Aorta (tissue), 5 donors: ENCODE measurements at places on chromosomes 16 and 17.

- DNase-seq, result peak; percentile 81
These were observed at the start of gene NT5M for GRCh38 chr17:17303010-17303846. NT5M (plus strand) TSS chr17:17303373; CDS start chr17:17303551, 178 bp downstream.

- DNase-seq, result no peak
These were observed 75.1 kb downstream of the CYLD start for GRCh38 chr16:50816901-50817555.

- DNase-seq, result no peak
These were observed 1.5 kb upstream of the MTHFSD start for GRCh38 chr16:86556576-86556975.

DNA sequence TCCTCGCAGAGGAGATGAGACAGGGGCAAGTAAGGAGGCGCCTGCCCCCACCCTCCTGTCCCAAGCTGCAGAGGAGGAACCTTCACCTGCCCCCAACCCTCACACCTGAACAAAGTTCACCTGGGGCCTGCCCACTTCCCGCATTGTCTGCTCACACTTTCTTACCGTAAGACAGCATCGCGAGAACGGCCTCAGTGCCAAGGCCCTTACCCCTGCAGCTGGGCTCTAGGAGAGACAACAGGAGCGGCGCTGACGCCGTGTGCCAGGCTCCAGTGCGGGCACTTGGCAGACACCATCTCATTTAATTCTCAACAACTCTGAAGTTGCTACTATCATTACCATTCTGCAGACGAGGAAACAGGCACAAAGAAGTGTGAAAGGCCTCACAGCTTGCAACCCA lies 4.1 kb downstream of the NAT9 start:
- no peak for DNase-seq

- no peak for DNase-seq
These were observed 528.4 kb upstream of the TOM1L1 start for GRCh38 chr17:54372069-54372749.

GRCh38 chr17:75707079-75707571 lies 14.1 kb upstream of the ITGB4 start:
- DNase-seq, result no peak

DNA sequence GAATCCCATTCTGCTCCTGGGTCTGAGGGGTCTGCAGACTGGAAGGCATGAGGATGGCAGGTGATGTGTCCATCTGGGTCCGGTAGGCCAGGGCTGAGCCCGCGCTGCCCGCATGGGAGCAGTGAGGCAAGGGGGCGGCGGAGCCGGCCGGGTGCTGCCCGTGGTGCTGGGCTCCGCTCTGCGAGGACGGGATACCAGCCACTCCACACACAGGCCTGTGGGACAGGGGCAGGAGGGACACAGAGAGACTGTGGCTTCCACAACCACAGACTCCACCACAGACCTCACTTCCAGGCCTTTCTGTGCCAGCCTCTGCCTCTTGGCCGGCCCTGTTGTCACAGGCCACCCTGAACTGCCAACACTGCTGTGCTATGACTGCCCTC lies 25.4 kb downstream of the MAP1LC3B start:
- DNase-seq, result no peak

DNA sequence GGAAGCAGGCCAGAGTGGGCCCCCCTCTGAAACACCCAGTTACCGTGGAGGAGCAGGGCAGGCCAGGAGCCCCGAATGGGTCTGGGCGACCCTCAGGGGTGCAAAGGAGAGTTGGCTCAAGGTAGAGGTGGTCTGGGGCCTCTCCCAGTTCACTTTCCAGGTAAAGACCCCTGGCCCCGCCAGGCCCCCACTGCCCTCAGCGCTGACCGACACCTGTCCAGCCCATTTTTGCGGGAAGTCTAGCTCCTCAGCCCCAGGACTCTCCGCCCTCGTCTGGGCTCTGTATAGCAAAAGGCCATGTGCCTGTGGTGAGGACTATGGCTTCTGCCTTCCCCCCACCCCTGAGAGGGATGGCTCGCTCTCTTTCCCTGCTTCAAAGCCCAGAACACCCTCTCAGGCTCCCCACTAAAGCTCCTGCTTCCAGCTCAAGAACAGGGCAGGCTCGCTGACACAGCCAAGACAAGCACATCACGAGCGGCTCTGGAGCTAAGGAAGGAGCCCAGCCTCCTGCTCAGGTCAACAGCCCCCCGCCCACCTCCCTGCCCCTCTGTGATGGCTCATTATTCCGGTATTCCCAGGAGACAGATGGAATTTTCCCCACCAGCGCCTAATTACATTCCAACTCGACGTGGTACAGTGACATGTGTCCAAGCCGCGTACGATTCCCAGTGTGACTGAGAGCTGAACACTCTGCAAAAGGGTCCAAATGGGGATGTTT lies 59.4 kb downstream of the RTN4RL1 start:
- DNase-seq, result no peak

- peak; percentile 94 for DNase-seq
These were observed 28.6 kb upstream of the ITGA3 start for GRCh38 chr17:50027172-50027880.

DNA sequence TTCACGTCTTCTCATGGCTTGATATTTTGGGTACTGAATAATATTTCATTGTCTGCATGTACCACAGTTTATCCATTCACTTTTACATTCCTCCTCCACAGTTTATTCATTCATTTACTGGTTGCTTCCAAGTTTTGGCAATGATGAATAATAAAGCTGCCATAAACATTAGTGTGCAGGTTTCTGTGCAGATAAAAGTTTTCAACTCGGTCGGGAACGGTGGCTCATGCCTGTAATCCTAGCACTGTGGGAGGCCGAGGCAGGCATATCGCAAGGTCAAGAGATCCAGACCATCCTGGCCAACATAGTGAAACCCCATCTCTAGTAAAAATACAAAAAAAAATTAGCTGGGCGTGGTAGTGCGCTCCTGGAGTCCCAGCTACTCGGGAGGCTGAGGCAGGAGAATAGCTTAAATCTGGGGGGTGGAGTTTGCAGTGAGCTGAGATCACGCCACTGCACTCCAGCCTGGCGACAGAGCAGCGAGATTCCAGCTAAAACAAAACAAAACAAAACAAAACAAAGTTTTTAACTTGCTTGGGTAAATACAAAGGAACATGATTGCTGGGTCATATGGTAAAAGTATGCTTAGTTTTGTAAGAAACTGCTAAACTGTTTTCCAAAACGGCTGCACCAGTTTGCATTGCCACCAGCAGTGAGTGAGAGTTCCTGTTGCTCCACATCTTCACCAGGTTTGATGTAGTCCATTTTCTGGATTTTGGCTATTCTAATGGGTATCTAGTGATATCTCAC lies 89.5 kb downstream of the WWP2 start:
- DNase-seq, result no peak

GRCh38 chr17:28828294-28829040 lies 14.1 kb downstream of the FAM222B start:
- no peak for DNase-seq

DNA sequence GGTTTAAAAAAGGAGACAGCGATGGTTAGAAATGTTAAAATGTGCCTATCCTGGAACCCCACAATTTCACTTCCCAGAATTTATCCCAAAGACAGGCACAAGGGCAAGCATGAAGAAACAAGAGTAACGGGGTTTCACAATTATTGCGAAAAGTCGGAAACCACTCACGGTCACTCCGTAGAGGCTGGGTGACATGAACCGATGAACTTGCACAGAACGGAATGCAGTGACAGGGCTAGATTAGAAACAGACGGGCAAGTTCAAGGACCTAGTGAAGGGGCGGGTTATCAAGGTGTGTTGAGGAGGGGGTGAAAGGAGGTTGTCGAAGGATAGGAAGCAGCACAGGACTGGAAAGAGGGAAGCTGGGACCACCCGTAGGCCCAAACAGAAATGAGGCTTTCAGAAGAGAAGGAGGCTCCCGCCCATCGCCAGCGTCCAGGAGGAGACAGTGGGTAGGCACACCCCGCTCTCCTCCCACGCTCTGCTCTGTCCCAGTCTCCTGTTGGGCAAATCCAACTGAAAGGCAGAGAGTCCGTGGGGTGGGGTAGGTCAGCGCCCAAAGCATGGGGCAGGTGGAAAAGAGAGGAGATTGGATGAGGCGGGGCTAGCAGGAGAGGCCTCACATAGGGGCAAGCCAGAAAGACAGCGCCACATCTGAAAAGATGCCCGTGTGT lies 47.4 kb upstream of the JPH3 start:
- no peak for DNase-seq

- DNase-seq, result peak; percentile 72
These were observed 3.7 kb downstream of the BCL6B start for GRCh38 chr17:7026471-7027115.

DNA sequence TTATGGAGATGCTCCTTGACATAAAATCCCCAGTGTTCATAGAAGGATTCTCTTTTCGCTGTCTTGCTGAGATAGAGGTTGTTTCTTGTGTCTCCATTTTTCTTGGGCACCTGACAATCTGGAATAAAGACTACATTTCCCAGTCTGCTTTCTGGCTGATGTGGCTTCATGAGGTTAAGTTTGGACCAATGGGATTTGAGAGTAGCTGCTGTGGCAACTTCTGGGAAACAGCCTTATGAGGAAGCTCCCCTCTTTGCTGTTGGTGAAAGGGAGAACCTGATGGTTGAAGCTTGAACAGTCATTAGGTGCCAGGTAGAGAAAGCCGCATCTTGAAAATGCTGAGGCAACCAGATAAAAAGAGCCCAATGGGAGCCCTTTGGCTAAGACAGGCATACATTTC lies 24.4 kb downstream of the HS3ST4 start:
- no peak for DNase-seq

DNA sequence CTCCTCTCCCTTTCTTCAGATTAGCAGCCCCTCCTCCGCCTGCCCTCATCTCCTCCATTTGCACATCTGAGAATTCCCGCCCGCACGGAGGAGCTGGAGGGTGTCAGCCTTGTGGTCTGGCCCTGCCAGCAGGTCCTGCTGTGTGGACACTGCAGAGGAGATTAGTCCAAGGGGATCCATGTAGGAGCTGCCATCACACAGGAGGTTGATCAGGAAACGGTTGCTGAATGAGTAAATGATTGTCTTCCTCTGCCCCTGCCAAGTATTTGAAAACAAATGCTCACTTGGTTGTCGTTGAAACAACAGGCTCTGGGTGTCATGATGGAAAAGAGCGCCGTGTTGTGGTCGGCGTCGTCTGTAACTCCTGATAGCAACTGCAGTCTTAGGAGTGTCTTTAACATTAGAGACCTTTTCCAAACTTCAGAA lies 63.8 kb upstream of the CHMP6 start:
- DNase-seq, result no peak

GRCh38 chr16:22075043-22075757 lies 17.1 kb upstream of the VWA3A start:
- DNase-seq, result no peak

DNA sequence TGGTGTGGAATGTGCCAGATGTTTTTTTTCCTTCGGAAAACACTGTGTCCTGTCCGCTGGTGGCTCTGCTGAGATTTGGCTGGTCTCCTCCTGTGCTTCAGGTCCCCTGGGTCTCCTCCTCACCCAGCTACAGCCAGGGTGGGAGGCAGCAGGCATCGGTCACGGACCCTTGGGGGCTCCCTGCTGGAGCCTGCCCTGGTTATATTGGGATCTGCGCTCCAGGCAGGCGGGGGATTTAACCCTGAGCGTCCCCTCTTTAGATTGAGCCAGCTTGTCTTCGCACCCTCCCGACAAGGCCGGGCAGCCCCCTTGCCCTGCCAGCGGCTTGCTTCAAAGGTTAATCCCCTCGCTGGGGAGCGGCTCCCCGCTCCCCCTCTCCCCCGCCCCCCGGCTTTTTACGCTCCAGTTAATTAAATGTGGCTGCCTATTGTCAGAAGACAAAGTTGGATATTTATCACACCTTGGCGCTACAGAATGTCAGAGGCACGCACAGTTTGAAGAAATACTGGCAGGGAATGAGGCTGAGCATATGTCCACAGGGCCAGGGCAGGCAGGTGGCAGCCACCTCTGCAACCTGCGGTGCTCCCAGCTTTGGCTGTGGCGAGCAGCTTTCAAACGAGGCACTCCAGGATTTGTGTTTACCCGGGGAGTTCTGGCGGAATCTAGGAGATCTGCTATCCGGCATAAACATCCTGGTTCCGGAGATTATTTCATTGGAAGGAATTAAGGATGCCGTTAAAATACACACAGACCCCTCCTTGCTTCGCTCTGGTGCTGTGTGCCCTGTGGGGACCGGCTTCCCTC lies 38.2 kb upstream of the GSE1 start:
- DNase-seq, result no peak

GRCh38 chr16:85570735-85571562 lies 42.2 kb upstream of the GSE1 start:
- DNase-seq, result peak; percentile 75
